ENCODE measurements at places on chromosomes 16 and 17.

GRCh38 chr16:400061-400591 lies 1.6 kb upstream of the DECR2 start:
- no peak for DNase-seq

DNA sequence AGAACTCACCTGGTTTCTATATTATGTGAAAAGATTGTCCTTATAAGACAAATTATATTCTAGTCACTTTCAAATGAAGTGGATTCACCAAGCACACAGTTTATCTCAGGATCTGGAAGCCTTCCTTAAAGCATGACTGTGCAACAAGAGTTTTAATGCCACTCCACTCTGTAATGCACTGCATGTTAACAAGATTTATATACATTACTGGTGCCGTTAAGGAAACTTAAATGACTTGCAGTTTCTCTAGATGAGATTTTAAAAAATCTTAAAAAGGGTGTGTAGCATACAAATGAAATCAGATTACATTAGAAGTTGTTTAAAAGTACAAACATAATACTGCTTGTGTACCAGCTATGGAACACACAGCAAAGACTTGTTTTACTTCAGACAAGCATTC lies 150.8 kb downstream of the SNX11 start:
- DNase-seq: no peak

GRCh38 chr16:66751053-66751302 lies 431 bp downstream of the DYNC1LI2 start:
- DNase-seq: no peak

DNA sequence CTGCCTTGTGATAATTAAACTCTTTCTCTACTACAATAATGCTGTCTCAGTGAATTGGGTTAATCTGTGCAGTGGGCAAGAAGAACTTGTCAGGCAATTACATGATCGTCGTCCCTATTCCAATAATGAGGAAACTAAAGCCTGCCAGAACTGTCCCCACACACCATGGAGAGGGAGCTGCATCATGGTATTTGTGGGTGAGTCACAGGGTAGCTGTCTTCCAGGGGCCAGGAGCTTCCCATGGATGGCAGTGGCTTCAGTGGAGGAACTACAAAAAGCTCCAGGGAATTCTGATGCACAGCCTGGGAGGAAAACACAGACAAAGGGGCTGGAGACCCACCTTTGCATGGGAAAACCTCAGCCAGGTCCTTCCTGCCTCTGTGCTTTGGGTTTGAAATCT lies 83.3 kb upstream of the C16orf82 start:
- no peak for DNase-seq

DNA sequence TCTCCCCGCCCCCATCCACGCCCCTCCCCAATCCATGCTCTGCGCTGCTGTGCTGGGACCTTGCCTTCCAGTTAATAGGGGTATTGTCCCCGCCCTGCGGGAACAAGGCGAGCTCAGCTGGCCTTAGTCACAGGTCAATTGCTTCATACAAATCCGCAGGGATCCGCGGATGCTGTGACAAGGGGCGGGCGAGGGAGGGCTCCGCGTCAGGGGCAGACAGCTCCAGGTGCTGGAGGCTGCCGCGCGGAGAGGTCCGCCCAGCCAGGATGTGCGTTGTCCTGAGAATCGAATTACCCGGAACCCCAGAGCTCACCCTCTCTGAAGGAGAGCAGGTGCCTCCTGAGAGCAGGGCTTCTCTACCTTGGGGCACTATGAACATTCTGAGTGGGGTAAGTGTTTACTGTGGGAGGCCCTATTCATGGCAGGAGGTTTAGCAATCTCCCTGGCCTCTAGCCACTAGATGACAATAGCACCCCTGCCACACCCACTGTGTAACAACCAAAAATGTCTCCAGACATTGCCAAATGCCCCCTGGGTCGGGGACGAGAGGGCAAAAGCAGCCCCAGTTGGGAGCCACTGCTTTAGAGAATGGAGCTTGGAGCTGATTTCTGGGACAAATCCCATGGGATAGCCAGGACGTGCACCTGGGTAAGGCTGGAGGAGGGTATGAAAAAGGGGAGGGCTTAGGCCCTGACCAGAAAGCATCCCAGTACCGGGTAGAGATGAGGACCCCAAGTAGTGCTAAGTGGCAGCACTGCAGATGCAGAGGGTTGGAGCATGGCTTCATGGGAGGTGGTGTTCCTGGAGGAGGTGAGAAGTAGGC lies 138.2 kb downstream of the CYLD start:
- DNase-seq: no peak

GRCh38 chr17:52237151-52237550 lies 78.6 kb upstream of the CA10 start:
- no peak for DNase-seq

DNA sequence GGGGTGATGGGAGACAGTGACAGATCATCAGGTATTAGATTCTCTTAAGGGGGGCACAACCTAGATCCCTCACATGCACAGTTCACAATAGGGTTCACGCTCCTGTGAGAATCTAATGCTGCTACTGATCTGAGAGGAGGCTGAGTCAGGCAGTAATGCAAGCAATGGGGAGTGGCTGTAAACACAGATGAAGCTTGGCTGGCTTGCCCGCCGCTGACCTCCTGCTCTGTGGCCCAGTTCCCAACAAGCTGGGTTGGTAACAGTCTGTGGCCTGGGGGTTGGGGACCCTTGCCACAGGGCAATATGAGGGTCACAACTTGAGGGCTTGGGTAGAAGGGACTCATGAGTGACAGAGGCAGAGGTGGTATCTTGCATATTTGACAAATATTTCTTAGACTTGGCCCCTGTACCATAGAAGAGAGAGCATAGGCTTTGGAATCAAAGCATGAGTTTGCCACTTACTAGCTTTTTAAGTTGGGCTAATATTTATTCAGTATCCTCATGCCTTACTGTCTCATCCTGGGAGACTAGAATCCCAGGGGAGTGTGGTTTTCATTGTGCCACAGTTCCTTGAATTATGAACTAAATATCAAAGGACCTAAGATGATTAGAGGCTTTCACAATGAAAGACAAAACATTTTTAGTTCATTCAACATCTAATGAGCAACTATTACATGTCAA lies 133.4 kb downstream of the SPACA3 start:
- no peak for DNase-seq

DNA sequence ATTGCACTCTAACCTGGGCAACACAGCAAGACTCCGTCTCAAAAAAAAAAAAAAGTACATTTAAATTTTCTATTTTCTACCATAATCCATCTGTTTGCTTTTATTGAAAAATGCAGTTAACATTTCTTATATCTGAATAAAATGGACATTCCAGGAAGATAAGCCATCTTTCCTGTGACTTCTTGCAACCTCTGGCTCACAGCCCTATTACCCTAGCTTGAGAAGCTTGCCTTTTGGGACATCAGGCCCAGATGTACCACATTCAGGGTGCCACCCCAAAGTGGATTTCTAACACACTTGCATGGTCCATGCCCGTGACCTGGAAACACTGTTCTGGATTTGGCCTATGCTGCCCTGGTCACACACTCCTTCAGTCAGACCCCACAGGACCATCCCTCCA lies 30.1 kb upstream of the DDX52 start:
- no peak for DNase-seq

DNA sequence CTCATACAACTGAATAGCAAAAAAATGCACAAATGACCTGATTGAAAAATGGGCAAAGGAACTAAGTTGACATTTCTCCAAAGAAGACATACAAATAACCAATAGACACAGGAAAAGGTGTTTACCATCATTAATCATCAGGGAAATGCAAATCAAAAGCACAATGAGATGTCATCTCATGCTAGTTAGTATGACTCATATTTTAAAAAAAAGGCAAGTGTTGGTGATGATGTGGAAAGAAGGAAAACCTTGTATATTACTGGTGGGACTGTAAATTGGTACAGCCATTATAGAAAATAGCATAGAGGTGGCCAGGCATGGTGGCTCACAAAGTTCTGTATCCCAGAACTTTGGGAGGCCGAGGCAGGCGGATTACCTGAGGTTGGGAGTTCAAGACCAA lies 232.5 kb upstream of the ZFHX3 start:
- DNase-seq: no peak

DNA sequence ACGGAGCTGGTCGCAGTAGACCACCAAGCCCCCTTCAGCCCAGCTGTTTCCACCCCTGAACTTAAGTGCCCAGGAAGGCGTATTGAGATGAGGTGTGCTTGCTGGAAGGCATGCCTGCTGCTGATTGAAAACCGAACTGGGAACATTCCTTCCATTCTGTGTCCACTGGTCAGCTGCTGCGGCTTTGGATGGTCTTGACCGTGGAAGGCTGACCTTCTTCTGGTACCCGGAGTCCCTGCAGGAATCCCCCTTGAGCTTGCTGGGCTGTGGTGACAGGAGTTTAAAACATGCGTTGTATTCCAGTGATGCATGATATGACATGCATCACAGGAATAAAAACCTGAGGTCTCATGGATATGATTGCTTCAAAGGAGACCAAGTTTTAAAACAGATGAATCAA lies 31.4 kb downstream of the IL4R start:
- DNase-seq: no peak

GRCh38 chr17:51000835-51001638 lies 119.6 kb downstream of the SPAG9 start:
- no peak for DNase-seq

GRCh38 chr17:20993863-20994778 lies 48.7 kb downstream of the USP22 start:
- DNase-seq: no peak

GRCh38 chr17:56545106-56545505 lies 48.4 kb upstream of the NOG start:
- DNase-seq: no peak

DNA sequence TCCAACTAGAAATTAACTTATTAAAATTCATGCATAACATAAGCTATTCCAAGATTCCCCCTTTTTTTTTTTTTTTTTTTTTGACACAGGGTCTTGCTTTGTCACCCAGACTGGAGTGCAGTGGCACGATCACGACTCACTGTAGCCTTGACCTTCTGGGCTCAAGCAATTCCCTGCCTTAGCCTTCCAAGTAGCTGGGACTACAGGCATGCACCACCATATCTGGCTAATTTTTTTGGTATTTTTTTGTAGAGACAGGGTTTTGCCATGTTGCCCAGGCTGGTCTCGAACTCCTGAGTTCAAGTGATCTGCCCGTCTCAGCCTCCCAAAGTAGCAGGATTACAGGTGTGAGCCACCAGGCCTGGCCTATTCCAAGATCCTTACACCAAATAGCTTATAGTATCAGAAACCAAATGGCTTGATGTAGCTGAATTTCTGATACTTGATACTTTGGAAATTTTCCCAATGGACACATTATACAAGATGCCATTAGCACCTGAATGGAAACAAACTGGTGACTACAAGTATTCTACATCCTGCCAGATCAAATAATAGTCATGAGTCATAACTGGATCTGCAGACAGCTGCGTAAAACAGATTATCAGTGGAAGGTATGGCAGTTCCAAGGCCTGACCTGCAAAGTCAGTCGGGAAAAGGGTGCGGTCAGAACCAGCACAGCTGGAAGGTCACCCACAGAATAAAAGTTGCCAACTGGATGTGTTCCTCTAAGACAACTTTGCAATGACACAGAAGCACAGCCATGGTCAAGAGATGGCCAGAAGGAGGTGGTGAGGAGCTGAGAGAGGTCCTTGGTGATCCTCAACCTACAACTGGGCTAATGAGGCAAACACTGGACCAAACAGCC lies 14.5 kb downstream of the TUBG1 start:
- DNase-seq: no peak

GRCh38 chr17:17710728-17711541 lies 29.7 kb downstream of the RAI1 start:
- no peak for DNase-seq

GRCh38 chr17:75645501-75645888 lies 12.3 kb downstream of the SMIM5 start:
- no peak for DNase-seq

DNA sequence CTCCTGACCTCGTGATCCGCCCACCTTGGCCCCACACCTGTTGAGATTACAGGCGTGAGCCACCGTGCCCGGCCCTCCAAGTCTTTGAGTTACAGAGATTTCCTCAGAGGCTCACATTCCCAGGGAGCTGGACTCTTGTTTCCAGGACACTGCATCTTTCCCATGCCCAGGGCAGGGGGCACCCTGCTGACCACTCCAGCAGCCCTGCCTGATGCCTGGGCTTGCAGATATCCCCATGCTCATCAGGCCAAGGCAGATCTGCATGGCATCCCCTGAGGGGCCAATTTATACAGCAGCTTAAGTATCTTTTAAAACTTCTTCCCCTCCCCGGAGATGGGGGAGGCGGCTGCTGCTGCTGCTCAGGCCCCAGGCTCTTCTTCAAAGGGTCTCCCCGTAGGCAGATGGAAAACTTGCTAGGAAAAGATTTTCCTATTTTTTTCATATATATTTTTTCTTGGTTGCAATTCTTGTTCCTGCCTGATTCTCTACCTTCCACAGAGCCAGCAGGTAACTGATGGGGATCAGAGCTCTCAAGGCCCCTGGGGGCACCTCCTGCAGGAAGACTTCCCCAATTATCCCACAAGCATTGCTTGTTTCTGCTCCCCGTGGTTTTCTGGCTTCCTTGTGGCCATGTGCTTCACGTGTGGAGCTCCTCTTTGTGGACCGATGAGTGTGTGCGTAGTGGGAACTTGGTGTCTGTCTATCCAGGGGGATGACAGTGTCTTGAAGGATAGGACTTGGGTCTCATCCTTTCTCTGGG lies 102.2 kb upstream of the SDK2 start:
- no peak for DNase-seq

DNA sequence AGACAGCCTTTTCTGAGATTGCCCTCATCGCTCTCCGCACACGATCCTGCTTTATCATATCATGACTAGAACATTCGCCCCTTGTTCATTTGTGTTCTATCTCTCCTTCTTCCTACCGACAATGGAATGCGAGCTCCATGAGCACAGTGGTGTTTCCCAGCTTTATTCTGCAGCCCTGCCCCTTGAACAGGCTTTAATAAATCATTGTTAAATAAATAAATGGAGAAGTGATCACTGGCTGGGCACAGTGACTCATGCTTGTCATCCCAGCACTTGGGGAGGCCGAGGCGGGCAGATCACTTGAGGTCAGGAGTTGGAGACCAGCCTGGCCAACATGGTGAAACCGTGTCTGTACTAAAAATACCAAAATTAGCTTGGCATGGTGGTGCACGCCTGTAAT lies 1063.3 kb upstream of the EEF2KMT start:
- no peak for DNase-seq

DNA sequence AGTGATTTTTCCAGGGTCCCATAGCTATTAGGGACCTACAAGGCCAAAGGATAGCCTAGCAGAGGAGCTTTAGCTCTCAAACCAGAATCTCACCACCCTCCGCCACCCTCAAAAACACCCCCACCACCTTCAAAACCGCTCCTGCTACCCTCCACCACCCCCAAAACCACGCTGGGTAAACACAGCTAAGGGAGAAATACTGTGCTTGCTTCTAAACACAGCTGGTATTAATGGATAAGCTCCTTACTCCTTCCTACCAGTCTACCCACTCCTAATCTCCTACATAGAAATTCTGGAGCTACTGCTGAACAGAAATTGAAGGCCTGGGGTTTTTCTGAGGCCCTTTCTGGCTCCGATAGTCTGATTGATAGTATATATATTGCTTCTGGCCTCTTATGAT lies 2.2 kb upstream of the LPCAT2 start:
- DNase-seq: no peak

GRCh38 chr17:60134396-60135150 lies 15.2 kb upstream of the CA4 start:
- no peak for DNase-seq

- no peak for DNase-seq
Observed at GRCh38 chr17:45904866-45905265, 10.5 kb downstream of the MAPT start.

Measured in activated naive CD8-positive, alpha-beta T cell treated with anti-CD3 and anti-CD28 coated beads, Interleukin-2, amount 50 U/mL, for 16 hours (primary cell).